ENCODE measurements at places on chromosomes 7 and 10. TPM values are rescaled to one million over a fixed set of nuclear protein-coding genes. Genes with fewer than 3 reads are reported as not detected.

ASZ1 gene
- total RNA-seq = not detected

PAPSS2 gene
- total RNA-seq = 65.9 TPM

GRCh38 chr10:8278099-8278498 lies 223.6 kb downstream of the GATA3 start:
- no peak for DNase-seq
- no peak overlapping the region for H3K27ac ChIP-seq
- H3K4me1 ChIP-seq = no peaks in the 10 kb centered on the region
- no peak overlapping the region for H3K4me3 ChIP-seq

CYP3A7 gene
- not detected for total RNA-seq

DNA sequence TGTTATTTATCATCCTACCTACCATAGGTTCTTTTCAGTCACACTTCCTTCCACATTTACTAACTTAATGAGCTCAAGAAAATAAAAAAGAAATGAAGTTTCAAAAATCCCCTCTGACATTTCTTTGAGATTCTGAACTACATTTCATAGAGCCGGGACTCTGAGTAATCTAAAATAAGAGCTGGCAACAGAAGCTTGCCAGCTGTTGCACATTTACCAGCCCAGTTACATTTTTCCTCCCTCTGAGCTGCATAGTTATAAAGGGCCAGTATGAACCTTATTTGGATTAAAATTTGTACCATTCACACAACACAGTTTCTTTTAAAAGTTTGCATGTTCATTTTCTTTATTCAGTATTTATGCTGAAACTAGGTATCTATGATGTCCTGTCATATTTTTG lies 119.5 kb upstream of the CAV2 start:
- H3K27ac ChIP-seq = peak overlapping the region; percentile 58
- no peak overlapping the region for H3K4me3 ChIP-seq
- H3K36me3 ChIP-seq = no peaks in the 10 kb centered on the region

- no peak overlapping the region for H3K4me3 ChIP-seq
- H3K27me3 ChIP-seq = no peaks in the 10 kb centered on the region
- H3K4me1 ChIP-seq = peaks cover 11% of the 10 kb centered on the region
- no peak overlapping the region for H3K27ac ChIP-seq
- no peak for DNase-seq
These were observed 193.2 kb downstream of the CREB5 start for GRCh38 chr7:28605427-28606085.

- no peaks in the 10 kb centered on the region for H3K36me3 ChIP-seq
- no peak overlapping the region for H3K27ac ChIP-seq
- no peaks in the 10 kb centered on the region for H3K27me3 ChIP-seq
- peaks cover 9% of the 10 kb centered on the region for H3K4me1 ChIP-seq
- H3K4me3 ChIP-seq = no peak overlapping the region
- DNase-seq = peak; percentile 7
These were observed 7.7 kb upstream of the TRUB1 start for GRCh38 chr10:114930320-114930719.

DNA sequence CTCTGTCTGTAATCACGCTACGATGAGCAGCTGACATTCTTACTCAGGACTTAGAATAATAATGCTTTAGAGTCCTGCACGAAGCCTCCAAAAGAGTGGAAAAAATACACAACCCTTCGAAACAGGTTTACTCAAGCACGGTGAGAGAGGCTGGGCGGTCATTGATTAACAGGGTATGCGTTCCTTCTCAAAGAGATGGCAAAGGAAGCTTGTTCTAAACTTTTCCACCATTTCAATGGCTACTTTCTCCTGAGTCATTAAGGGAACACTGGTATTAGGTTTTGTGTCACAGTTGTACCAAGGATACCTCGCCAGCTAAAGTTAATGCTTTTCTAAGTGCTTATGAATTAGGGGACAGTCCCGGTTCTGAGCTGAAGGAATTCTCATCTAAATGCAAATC lies 141.9 kb upstream of the RHEB start:
- no peak overlapping the region for H3K4me3 ChIP-seq
- H3K36me3 ChIP-seq = no peaks in the 10 kb centered on the region
- peaks cover 44% of the 10 kb centered on the region for H3K4me1 ChIP-seq
- H3K27ac ChIP-seq = peak overlapping the region; percentile 80
- DNase-seq = no peak

GJD4 gene
- total RNA-seq = not detected
